ENCODE measurements at places on chromosomes 1 and 21.

DNA sequence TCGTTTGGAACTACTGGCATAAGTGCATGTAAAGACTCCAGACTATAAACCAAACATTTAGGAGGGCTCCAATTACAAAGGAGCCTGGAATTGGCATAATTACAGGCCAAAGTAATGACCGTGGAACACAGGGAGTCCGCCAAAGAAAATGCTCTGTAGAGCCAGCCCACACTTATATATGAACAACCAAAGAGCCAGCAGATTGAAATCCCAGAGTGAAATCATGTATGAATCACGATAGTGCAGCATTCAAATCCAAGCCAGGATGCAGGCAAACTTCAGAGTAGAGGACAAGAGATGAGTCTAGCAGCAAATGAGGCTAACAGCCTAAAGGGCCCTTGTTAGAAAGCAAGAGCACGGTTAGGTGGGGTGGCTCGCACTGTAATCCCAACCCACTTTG is 13.1 kb downstream of the VPS26C start:
- DNase-seq: no peak

GRCh38 chr1:100750005-100750885 is 30.7 kb downstream of the VCAM1 start:
- DNase-seq: no peak

GRCh38 chr1:150772326-150772725 is 6.7 kb upstream of the CTSS start:
- no peak for DNase-seq

DNA sequence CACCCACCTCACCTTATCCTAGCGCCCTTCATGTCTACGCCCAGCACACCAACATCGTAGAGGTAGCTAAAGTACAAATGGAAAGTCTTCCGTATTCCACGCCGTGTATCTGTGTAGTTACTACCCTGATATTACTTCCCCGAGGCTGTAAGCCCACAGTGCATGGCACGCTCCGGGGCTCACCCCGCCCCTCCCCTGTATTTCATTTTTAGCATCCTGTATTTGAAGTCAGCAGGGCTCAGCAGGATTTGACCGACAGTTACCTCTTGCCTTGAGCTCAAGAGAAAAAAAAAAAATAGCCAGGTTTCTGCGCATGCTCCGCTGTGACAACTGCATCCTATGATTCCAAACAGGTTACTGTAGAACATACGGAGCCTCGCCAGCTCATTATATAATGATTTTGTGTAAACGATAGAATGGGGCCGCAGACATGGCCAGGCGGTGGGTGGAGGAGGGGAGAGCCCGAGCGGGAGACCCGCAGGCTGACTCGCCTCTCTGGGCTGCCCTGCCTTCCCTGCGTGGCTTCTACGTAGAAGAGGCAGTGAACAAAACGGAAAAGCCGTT is 1.3 kb downstream of the ABCG1 start:
- peak; percentile 49 for DNase-seq

DNA sequence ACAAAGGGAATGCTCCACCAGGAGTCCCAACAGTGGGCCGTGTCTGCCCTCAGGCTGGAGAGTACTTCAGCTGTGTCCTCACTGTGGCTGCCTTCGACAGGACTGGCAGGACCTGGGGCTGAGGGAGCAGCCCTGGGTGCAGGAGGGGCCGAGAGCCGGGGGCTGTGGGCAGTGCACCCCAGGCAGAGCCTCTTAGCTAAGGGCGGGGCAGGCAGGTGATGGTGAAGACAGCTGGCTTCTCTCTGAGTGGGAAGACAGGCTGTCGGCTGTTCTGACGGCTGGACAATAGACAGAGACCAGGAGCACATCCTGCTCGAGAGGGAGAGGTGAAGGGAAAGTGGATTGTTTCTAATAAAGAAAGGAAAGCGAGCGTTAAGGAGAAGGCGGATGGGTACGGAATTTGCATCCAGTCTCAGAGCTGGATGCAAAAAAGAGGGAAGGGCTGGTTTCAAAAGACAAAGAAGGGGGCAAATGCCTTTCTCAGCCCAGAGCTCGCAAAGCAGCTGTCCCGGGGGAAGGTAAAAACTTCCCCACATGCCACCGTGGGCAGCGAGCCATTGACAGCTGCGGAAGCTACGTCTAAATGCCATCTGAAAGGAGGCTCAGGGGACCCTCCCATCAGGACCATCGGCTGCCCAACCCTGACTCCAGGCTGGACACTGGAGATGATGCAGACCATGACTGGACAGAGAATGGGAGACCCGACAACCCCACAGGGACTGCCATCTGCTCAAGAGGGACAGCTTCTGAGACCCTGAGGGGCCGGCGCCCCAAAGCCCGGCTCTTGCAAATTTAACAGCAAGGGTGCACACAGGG is 92.0 kb downstream of the STUM start:
- no peak for DNase-seq

DNA sequence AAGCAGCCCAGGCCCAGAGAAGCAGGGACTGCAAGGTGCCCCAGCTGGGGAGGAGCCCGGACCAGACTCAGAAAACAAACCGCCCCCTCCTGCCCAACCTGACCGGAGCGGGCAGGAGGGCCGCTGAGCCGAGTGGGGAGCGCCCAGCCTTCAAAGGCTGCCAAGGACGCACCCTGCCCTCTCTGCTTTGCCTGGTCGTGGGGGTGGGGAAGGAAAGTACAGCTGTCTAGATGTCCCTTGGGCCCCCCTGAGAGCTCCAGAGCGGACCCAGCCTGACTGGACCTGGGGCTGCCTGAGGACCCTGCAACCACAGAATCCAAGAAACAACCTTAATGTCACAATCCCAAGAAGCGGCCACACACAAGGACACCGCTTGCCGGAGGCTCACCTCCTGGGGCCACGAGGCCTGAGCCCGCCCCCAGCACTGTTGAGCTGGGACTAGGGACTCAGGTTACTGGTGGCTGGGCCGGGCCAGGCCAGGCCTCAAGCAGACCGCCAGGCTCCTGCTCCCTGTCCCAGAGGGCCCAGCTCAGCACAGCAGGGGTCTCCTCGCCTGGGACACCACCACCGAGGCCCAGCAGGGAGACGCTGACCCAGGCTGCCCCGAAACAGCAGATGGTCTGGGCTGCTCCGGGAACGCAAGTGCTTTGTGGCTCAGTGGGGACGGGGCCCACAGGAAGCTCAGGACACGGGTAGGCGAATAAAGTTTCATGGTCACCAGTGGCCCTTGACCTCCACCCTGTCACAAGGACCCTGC is 1.4 kb downstream of the DVL1 start:
- no peak for DNase-seq

DNA sequence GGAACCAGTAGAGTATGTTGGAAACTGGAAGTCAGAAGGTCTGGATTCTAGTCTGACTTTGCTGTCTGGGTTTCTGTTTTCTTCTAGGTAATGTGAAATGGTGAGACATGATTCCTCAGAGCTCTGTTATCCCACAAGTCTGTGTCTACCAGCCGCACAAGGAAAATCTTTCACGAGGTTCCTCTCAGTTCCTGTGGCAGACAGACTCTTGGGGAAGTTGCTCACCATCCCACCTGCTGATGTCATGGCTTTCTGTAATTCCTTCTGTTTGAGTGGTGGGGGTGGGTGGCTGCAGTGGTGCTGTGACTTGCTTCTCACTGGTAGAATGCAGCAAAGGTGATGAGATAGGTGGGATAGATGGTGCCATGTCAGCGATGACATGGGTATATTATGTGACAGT is 17.1 kb upstream of the SCMH1 start:
- DNase-seq: no peak

GRCh38 chr1:82065916-82066315 is 265.2 kb downstream of the ADGRL2 start:
- no peak for DNase-seq

DNA sequence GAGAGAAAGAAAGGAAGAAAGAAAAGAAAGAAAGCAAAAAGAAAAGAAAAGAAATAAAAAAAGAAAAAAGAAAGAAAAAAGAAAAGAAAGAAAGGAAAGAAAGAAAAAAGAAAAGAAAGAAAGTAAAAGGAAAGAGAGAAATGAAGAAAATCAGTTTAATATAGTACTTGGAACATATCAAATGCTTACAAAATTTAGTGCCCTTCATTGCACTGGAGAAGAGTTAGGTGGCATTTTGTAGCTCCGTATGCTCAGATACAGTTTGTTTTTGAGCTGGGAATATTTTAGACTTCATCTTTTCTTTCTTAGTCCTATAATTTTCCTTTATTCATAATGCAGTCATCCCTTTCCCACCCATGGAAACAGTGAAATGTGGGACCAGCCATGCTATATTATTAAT is 56.2 kb upstream of the APP start:
- DNase-seq: no peak

- no peak for DNase-seq
Measured at GRCh38 chr1:112911506-112912220, 44.3 kb downstream of the SLC16A1 start.

Measured in activated CD4-positive, alpha-beta T cell treated with anti-CD3 and anti-CD28 coated beads for 1 hour (primary cell).